ENCODE measurements at places on chromosomes 3 and 15. TPM values are rescaled to one million over a fixed set of nuclear protein-coding genes. Genes with fewer than 3 reads are reported as not detected.

- DNase-seq, result no peak
These were observed 371.4 kb downstream of the SV2B start for GRCh38 chr15:91471468-91471867.

DNA sequence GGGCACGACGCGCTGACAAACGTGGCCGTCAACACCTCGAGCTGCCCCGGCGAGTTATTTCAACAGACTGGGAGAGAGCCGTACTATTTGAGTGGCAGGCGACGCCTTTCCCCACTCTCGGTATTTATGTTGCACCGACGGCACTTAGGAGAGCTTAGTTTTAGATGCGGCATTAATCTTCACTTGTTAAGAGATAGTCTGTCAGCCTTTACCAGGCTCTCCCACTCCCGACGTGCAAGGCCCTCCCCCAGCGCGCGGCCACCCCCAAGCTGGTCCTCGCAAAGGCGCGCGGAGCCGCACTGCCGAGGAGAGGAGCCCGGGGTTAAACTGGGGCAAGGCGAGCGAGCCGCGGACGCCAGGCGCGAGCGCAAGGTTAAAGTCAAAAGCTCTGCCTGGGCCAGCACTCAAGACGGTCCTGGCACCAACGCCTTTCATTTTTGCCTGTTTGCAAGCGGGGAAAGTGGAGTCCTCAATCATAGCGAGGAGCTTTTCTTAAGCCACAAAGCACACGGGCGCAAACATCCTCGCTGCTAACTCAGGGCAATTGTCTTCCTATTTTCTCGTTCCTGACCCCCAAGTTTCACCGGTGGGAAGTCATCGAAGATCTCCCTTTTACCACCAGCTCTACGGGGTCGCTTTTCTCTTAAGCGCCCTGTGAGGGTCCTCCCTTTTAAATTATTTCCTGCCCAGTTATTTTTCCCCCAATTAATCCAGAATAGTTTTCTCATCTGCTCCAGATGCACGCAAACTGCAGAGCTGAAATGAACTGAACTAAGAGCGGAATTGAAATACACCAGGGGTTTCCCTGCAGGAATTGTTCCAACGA, 86.6 kb downstream of the NR2F2 start:
- DNase-seq, result no peak

DNA sequence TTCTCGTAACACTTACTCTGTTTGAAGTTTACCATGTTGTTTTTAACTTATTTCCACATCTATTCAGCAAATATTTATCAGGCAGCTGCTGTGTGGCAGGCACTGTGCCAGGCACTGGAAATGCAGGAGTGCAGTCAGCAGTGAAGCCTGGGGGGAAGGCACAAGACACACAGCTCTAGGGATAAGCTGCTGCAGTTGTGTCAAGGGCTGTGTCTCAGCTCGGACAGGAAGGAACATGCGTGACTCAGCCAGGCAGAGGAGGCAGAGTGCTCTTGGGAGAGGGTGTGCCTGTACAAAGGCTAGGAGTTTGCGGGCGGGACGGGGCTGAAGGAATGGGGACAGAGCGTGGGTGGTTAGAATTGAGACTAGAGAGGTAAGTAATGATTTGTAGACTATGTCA, 24.7 kb downstream of the LYSMD4 start:
- peak; percentile 94 for DNase-seq

VPS39 gene
- total RNA-seq, result 62.5 TPM

TTC21A gene
- total RNA-seq, result 4.7 TPM

GRCh38 chr3:112640276-112640929, 540 bp downstream of the CCDC80 start:
- DNase-seq, result peak; percentile 85

DNA sequence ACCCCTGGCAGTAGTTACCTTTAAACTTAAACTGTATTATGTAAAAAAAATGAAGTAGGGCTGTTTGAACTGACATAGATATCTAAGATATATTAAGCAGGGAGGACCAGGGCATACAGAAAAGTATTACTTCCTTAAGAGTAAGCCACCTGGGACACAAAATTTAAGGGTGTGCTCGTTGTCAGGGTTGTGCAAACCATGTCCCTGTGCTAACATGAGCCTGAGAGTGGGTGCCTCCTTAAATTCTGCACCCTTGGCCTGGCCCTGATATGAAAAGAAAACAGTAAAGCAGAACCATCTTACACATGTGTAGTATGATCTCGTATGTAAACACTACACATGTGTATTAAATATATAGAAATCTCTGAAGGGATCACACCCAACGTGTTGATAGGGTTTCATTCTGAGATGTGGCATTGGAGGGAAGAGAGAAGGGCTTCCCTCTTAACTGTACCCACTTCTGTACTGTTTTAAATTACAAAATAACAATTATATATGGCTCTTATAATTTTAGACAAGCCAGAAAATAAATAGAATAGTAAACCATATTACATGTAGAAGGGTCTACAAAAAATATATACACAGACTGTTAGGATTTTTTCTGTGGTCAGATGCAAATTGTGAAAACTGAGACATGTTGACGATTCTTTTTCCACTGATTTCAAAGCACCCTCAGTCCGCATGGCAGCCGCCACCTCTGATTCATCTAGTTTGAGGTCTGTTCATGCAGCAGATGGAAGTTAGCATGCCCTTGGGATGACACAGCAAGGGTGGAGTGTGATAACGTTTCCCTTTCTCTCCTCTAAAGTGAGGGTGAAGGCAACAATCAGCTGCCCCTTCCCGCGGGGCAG, 400.8 kb upstream of the PROK2 start:
- peak; percentile 16 for DNase-seq

DNA sequence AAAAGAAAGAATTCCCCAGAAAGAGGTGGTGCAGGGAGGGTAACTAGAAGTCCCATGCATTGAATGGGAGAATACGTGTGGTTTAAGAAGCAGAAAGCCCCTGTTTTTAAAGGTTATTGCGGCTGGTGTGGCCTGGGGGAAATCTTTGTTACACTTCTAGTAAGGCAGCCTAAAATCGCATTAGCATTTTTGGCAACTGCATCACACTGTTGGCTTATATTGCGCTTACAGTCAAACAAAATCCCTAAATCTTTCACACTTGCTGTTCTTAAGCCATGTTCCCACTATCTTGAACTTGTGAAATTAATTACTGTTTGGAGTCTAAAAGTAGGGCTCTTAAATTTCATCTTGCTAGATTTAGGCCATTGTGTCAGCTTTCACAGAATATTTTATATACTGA, 66.0 kb upstream of the GOLIM4 start:
- no peak for DNase-seq

SEMA3G gene
- total RNA-seq, result 0.05 TPM

DNA sequence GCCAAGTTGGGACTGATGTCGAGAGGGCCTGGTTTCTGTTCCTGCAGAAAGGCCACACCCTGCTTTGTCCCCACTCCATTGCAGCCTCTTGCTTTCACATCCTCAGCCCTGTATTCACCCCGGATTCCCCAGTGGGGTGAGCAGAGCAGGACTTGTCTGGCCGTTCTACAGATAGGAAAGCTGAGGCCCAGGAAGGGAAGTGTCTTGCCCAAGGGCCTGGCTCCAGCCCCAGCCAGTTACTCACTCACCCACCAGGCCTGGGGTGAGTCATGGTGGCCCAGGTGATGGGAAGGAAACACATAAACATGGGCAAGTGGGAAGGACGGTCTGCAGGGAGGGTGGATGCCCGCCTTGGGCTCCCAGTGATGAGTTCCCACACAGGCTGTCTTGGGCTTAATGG, 6.1 kb upstream of the DUSP7 start:
- peak; percentile 92 for DNase-seq

GRCh38 chr3:172786036-172786435, 35.5 kb downstream of the ECT2 start:
- DNase-seq, result no peak

- DNase-seq, result peak; percentile 62
These were observed 2.2 kb downstream of the CDCP1 start for GRCh38 chr3:45143673-45144671.

AAGAB gene
- 78.8 TPM for total RNA-seq

DNA sequence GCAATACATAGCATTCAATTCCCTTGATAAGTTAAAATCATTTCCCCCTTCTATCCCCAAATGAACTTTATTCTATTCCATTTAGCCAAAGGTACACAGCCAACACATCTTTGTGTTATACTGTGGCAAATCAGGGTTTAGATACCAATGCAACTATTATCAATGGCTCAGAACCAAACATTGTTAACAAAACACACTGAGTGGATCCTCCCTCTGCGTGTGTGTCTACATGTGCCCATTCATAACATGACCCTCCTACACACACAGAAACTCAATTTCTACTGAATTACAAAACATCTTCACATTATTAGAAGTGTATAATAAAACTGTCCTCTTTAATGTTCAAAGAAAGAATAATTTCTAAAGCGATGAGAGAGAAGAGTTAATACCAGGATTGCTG, 1.3 kb downstream of the TTBK2 start:
- DNase-seq, result no peak

DNA sequence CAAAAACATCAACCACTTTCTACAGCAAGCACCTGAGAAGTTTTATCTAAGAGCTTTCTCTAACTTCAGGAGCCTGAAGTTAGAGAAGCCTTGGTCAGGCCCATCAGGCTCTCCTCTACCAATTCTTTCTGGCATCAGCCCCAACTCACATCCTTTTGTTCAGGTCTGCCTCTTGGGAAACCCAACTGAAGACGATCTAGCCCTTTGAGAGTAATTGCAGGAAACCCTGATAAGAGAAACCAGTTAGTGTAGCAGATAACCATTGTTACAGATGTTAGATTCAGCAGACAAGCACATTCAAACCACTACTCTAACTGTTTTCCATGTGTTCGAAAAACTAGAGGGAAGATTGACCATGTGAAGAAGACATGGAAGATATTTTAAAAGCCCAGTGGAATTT, 27.0 kb upstream of the DYNC1LI1 start:
- no peak for DNase-seq

DNA sequence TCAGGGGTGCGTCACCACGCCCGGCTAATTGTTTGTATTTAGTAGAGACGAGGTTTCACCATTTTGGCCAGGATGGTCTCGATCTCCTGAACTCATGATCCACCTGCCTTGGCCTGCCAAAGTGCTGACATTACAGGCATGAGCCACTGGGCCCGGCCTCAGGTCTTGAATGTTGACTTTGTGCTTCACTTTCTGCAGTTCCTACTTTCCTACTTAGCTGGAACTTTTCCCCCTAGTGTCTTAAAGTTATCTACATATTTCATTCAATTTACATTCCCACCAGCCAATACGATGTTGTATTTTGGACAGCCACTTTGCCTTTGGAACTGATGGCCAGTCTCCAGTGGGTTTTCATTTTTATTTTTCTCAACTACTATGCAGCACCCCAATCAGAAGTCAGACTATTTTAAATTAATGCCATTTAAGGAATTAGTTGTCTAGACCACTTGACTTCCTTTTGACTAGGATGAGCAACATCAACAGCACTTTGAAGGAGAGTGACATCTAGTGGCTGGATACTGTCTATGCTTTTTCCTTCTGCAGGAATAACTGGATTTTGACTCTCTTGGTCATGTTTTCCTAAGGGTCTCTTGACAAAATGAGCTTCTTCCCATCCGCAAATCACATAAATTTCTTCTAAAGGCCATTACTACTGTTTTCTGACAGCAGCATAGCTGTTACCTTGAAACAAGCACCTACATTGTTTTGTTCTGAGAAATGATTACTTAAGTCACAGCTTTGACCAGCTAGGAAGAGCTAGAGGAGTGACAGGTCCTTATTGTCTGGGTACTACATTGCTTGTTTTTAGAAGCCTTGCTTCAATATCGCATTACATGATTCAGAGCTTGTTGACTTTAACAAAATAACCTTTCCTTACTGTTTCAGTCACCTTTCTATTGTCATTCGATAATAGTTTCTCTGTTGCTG, 140.2 kb downstream of the ITPR1 start:
- peak; percentile 74 for DNase-seq

CADPS gene
- total RNA-seq, result not detected

- peak; percentile 73 for DNase-seq
These were observed 34.8 kb downstream of the MINDY4B start for GRCh38 chr3:150870406-150870805.

DNA sequence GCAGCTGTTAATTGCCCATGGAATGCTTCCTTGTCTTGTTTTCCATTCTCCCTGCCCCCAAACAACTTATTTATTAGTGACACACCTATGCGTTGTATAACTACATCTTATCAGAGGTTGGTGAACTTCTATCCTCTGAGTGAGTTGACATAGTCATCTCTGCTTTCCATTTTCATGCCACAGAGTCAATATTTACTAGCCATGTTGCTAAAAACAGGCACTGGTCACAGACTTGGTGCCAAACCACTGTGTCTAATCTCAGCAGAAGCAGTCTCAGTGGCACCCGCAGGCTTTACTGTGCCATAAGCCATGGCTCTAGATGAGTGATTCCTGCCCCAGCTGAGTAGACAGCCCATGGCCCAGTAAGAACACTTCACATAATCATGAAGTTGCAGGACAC, 26.5 kb downstream of the DAPK2 start:
- DNase-seq, result peak; percentile 81

GRCh38 chr3:133295944-133296917, 103.6 kb upstream of the BFSP2 start:
- no peak for DNase-seq

GRCh38 chr15:39429898-39430357, 151.0 kb upstream of the THBS1 start:
- peak; percentile 88 for DNase-seq

GRCh38 chr15:27878841-27879240, 220.3 kb downstream of the OCA2 start:
- no peak for DNase-seq

DNA sequence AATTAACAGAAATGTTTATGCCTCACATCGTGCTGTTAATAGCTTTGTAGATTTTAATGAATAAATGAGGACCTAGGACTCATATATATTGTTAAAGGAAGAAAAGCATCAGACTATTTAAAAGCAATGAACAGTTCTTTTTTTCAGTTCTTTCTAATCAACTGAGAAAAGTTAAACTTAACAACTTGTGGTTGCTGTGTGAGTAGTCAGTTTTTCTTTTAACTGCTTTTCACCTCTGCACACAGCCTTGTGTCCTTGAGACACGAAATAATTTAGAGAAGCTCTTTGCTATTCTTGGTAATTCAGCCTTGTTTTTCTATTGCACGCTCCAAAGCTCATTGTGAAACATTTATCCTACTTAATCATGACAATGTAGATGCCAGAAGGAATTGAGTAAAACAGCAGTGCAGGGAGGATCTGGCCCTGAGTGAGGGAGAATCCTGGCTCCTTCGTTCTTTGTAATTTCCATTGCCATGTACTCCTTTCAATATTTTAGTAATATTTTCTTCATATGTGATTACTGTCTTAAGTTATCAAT, 499.0 kb downstream of the PYDC2 start:
- peak; percentile 83 for DNase-seq

DNA sequence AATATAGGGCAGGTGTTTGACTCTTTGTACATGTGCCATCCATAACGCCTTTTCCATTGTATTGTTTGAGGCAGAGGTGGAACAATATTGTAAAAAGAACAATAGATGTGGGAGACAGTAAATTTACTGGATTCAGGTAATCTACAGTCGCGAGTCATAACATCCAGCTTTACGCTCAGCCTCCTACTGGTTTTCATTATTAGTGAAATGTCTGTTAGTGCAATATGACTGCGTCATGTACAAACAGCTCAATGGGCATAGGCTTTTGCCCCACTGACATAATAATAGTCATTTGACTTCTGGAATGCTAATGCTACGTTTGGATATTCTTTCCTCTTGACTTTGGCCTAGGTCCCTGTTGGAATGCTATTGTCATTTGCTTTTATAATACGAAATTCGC, 9.5 kb downstream of the CACNA2D3 start:
- DNase-seq, result no peak
